Stomach (tissue), 19 donors: ENCODE measurements at places on chromosomes 6 and 20. TPM values are rescaled to one million over a fixed set of nuclear protein-coding genes. Genes with fewer than 3 reads are reported as not detected.

The NFATC2 gene
- 11.4 TPM for total RNA-seq

The GJA1 gene
- 53.7 TPM for total RNA-seq

The GNAS-AS1 gene
- not detected for total RNA-seq

The DEFB124 gene
- total RNA-seq, result not detected

The TSBP1 gene
- not detected for total RNA-seq

The KCNQ5 gene
- not detected for total RNA-seq

The MYBL2 gene
- total RNA-seq, result 9.4 TPM

The KATNA1 gene
- 13.4 TPM for total RNA-seq

The HCK gene
- 6.8 TPM for total RNA-seq

The CLDN20 gene
- not detected for total RNA-seq

The PXMP4 gene
- 3.8 TPM for total RNA-seq

DNA sequence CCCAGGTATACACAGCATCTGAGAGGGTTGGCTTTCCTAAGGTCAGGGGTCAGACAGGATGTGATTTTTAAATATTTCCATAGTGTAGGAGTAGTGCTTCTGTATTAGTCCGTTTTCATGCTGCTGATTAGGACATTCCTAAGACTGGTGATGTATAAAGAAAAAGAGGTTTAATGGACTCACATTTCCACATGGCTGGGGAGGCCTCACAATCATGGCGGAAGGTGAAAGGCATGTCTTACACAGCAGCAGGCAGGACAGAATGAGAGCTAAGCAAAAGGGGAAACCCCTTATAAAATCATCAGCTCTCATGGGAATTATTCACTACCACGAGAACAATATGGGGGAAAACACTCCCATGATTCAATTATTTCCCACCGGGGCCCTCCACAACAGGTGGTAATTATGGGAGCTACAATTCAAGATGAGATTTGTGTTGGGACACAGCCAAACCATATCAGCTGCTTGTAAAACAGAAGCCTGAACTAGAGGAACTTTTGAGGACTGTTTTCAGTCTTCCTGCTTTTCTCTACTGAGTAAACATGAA, 91.0 kb upstream of the MEI4 start:
- H3K27me3 ChIP-seq, result no peaks in the 10 kb centered on the region
- no peaks in the 10 kb centered on the region for H3K4me1 ChIP-seq
- no peaks in the 10 kb centered on the region for H3K36me3 ChIP-seq
- peak; percentile 19 for DNase-seq

- no peak for DNase-seq
- H3K4me1 ChIP-seq, result peaks cover 17% of the 10 kb centered on the region
- no peak overlapping the region for H3K27ac ChIP-seq
- no peaks in the 10 kb centered on the region for H3K27me3 ChIP-seq
These were observed 215.7 kb upstream of the CST7 start for GRCh38 chr20:24733416-24733815.

- H3K27me3 ChIP-seq, result no peaks in the 10 kb centered on the region
- H3K4me1 ChIP-seq, result peaks cover 11% of the 10 kb centered on the region
- DNase-seq, result no peak
- H3K4me3 ChIP-seq, result no peak overlapping the region
- H3K36me3 ChIP-seq, result no peaks in the 10 kb centered on the region
These were observed 70.1 kb upstream of the QKI start for GRCh38 chr6:163344411-163344810.

DNA sequence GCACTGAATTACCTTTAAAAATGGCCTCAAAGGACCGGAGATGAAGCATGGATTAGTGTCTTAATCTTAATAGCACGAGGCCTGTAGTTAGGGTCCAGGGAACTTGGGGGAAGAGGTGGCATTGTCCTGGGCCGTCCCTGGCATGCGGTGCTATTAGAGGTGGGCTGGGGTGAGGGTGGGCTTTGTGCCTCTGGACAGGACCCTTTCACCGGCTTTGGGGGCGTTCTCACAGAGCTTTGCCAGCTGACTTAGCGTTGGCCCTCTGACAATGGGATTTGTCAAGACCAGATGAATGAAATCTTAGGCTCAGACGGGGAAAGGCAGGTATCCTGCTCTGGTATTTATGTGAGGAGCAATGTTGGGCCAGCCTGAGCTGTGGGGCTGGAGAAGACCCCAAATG, 59.6 kb downstream of the ERMARD start:
- no peak overlapping the region for H3K4me3 ChIP-seq
- H3K36me3 ChIP-seq, result no peaks in the 10 kb centered on the region
- no peak overlapping the region for H3K27ac ChIP-seq
- H3K27me3 ChIP-seq, result peaks cover 8% of the 10 kb centered on the region
- no peak for DNase-seq

- H3K27me3 ChIP-seq, result no peaks in the 10 kb centered on the region
- no peaks in the 10 kb centered on the region for H3K4me1 ChIP-seq
- H3K27ac ChIP-seq, result no peak overlapping the region
- peak overlapping the region; percentile 41 for H3K4me3 ChIP-seq
- H3K36me3 ChIP-seq, result no peaks in the 10 kb centered on the region
These were observed 180.3 kb downstream of the CDH26 start for GRCh38 chr20:60138256-60139220.

DNA sequence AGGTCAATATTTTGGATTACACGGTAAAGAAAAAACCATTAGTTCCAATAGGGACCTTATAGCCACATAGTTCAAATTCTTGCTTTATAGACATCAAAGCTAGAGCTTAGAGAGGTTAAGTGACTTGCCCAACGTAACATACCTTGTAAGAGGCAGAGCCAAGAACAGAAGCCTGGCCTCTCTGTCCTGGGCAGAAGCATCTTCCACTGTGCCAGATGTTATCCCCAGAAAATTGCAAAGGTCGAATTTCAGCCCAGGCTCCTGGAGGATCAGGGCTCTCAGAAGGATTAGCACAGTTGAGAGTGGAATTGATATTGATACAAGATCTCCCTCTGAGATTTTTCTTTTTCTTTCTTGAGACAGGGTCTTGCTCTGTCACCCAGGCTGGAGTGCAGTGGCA, 6.1 kb downstream of the SMIM28 start:
- H3K27me3 ChIP-seq, result no peaks in the 10 kb centered on the region
- H3K27ac ChIP-seq, result no peak overlapping the region
- H3K4me3 ChIP-seq, result no peak overlapping the region
- no peak for DNase-seq
- no peaks in the 10 kb centered on the region for H3K4me1 ChIP-seq

DNA sequence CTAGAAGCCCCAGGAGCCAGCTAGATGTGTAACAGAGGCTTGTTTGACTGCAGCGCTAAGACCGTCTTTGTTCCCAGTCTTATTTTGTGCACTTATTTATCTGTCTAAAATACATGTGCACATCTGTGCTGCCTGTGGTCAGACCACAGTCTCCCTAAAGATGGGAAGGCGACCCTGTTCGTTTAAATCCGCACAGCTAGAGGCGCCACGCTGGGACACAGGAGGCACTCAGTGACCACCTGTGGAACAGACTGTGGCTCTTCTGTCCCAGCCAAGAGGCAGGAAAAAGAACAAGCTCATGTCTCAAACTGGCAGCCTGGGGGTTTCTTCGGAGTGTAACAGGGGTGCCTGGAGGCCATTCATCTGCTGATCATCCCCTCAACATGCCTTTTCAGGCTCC, 66.8 kb downstream of the CPNE5 start:
- no peak for DNase-seq
- no peaks in the 10 kb centered on the region for H3K36me3 ChIP-seq
- peaks cover 7% of the 10 kb centered on the region for H3K27me3 ChIP-seq
- peaks cover 7% of the 10 kb centered on the region for H3K4me1 ChIP-seq

- H3K36me3 ChIP-seq, result peaks cover 67% of the 10 kb centered on the region
- peaks cover 18% of the 10 kb centered on the region for H3K4me1 ChIP-seq
- H3K27ac ChIP-seq, result peak overlapping the region; percentile 79
- H3K4me3 ChIP-seq, result no peak overlapping the region
- no peaks in the 10 kb centered on the region for H3K27me3 ChIP-seq
These were observed 17.0 kb downstream of the GSS start for GRCh38 chr20:34938466-34939163.

- H3K27ac ChIP-seq, result no peak overlapping the region
- H3K27me3 ChIP-seq, result peaks cover 2% of the 10 kb centered on the region
- H3K4me1 ChIP-seq, result peaks cover 5% of the 10 kb centered on the region
- H3K4me3 ChIP-seq, result no peak overlapping the region
- DNase-seq, result no peak
- H3K36me3 ChIP-seq, result peaks cover 26% of the 10 kb centered on the region
These were observed 10.3 kb downstream of the GFRA4 start for GRCh38 chr20:3652676-3653596.

DNA sequence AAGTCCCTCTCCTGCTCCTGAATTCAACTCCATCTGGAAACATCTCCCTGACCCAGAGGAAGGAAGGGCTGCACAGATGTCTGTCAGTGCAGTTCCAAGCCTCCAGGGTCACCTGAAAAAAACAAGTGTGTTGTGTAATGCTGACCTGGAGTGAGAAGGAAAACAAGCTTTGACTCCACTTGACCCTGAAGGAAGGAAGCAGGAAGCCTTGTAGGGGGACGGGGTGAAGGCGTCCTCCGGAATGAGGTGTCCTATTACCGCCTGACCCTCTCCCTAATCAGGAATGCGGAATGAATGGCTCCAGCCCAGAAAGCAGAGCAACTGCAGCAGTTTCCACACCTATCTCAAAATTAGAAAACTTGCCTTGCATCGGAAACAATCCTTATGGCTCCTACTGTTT, 13.9 kb upstream of the ADGRF5 start:
- H3K27ac ChIP-seq, result no peak overlapping the region
- DNase-seq, result peak; percentile 30
- H3K27me3 ChIP-seq, result no peaks in the 10 kb centered on the region

- no peaks in the 10 kb centered on the region for H3K27me3 ChIP-seq
- H3K4me1 ChIP-seq, result no peaks in the 10 kb centered on the region
- peak; percentile 64 for DNase-seq
- no peaks in the 10 kb centered on the region for H3K36me3 ChIP-seq
These were observed 40.2 kb downstream of the MRPL14 start for GRCh38 chr6:44086931-44087574.

DNA sequence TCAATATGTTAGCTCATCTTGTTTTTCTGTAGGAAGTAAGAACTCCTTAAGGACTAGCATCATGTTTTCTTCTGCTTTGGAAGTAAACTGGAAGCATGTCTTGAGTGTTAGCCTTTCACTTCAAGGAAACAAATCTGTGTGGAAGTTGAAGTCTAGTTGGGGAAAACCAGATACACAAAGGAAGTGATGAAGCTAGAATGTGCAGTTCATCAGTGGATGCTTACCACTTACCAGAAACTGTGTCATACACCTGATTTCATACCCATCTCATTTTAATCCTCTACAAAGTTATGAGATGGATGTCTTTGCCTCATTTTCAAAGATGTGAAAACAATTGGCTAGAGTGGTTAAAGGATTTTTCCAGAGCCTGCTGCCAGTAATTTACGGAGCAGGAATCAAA, 75.8 kb downstream of the TMEM170B start:
- no peak overlapping the region for H3K4me3 ChIP-seq
- no peak for DNase-seq
- H3K36me3 ChIP-seq, result no peaks in the 10 kb centered on the region
- no peaks in the 10 kb centered on the region for H3K4me1 ChIP-seq

GRCh38 chr6:21586740-21587178, 6.8 kb upstream of the SOX4 start:
- H3K4me3 ChIP-seq, result peak overlapping the region; percentile 78
- no peaks in the 10 kb centered on the region for H3K36me3 ChIP-seq
- no peak for DNase-seq
